ENCODE measurements at places on chromosomes 4 and X.

GRCh38 chr4:139241086-139241783, 38.8 kb downstream of the MGARP start:
- no peak for DNase-seq

- no peak for DNase-seq
Observed at GRCh38 chr4:87118826-87119225, 101.6 kb downstream of the KLHL8 start.

GRCh38 chr4:117447925-117448324, 362.5 kb upstream of the TRAM1L1 start:
- no peak for DNase-seq

- no peak for DNase-seq
Observed at GRCh38 chr4:83618431-83618830, 82.5 kb downstream of the GPAT3 start.

GRCh38 chr4:127781300-127782024, 660 bp upstream of the HSPA4L start:
- DNase-seq = no peak

Data from T-helper 17 cell (primary cell).